ENCODE measurements at places on chromosomes 7 and 10.

DNA sequence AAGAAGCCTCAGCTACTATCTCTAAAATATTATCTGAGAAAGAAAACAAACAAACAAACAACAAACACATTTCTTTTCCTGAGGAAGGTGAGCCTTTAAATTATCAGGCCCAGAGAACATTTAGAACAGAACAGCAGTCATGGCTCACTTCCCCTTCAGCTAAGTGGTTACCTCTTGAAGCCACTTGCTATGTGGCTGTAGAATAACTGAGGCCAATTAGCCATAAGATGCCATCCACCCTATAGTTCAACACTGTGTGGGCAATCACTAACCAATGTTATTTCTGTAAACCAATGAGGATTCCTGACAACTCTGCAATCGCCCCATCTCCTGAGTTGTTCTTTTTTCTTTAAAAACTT, 3.7 kb upstream of the UPP1 start:
- DNase-seq, result no peak

GRCh38 chr7:5426226-5426475, 2.5 kb upstream of the TNRC18 start:
- DNase-seq, result no peak

- DNase-seq, result no peak
Measured at GRCh38 chr7:118311121-118311836, 86.8 kb downstream of the ANKRD7 start.

DNA sequence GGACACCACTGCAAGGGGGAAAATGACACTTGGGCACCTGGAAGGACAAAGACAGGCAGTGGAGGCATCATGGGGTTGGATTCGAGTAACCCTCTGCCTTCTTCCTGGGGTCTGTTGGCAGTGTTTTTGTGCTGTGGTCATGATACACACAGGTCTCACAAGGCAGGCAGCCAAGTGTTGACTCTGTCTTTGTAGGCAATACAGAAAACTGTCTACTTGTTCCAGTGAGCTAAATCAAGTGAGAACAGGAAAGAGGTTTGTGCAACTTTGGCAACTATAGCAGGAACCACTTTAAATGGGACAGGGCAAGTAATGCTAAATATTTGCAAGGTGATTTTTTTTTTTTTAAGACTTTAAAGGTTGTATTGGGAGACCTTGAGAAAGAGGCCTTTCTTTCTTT, 578.6 kb upstream of the GALNT17 start:
- no peak for DNase-seq

DNA sequence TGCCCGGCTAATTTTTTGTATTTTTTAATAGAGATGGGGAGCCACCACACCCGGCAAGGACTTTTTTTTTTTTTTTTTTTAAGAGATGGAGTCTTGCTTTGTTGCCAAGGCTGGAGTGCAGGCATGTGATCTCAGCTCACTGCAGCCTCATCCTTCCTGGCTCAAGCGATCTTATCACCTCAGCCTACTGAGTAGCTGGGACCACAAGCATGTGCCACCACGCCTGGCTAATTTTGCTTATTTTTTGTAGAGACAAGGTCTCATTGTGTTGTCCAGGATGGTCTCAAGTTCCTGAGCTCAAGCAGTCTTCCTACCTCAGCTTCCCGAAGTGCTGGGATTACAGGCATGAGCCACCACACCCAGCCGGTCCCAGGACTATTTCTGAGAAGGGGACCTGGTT, 9.3 kb upstream of the MCU start:
- DNase-seq, result no peak

DNA sequence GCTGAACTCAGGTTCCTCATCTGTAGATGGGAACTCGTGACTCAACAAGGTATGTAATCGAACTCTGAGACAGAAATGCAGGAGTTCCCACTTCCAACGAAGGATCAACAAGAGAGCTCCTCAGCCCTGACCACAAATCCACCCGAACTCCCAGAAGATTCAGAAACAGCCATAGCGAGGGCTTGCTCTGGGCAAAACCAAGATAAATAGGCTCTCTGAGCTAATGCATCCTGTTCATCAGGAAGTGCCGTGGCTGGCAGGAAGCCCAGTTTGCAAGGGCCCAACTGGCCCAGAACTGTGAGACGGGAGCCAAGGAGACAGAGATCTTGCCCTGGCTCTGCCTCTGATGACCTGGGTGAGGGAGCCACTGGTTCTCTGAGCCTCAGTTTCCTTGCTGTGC, 141.7 kb upstream of the PFKP start:
- DNase-seq, result no peak

DNA sequence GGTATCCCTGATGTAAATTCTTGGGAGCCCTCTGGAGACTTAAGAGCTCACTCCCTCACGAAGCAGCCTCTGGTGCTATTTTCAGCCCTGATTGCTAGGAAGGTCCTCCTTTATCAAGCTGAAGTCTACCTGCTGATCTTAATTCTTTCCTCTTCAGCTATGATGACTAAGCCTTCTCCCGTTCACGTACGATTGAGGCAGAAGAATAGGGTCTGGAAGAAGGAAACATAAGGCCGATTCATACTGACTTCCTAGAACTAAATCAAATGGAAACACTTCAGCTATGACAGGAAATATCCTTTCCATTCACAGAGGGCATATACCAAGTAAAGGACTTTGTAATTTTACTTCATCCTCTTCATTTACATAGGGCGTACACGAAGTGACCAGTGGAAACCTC, 107.0 kb downstream of the CPXM2 start:
- no peak for DNase-seq

DNA sequence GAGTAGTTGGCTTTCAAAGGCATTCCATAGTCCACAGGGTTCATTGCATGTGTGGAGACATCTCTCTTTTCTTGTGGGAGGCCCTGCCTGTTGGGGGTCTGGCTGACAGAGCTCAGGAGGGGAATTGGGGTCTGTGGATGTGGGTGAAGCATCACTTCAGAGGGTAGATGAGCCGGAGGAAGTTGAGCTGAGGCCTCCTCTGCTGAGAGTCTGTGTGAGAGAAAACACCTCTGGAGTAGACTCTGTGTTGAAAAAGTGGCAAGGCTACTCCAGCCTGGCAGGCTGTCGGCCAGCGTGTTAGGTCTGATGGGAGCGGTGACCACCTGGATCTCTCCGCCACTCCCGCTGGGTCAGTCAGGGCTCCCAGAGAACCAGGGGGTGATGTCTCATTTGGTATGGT, 358.0 kb upstream of the MGMT start:
- no peak for DNase-seq

DNA sequence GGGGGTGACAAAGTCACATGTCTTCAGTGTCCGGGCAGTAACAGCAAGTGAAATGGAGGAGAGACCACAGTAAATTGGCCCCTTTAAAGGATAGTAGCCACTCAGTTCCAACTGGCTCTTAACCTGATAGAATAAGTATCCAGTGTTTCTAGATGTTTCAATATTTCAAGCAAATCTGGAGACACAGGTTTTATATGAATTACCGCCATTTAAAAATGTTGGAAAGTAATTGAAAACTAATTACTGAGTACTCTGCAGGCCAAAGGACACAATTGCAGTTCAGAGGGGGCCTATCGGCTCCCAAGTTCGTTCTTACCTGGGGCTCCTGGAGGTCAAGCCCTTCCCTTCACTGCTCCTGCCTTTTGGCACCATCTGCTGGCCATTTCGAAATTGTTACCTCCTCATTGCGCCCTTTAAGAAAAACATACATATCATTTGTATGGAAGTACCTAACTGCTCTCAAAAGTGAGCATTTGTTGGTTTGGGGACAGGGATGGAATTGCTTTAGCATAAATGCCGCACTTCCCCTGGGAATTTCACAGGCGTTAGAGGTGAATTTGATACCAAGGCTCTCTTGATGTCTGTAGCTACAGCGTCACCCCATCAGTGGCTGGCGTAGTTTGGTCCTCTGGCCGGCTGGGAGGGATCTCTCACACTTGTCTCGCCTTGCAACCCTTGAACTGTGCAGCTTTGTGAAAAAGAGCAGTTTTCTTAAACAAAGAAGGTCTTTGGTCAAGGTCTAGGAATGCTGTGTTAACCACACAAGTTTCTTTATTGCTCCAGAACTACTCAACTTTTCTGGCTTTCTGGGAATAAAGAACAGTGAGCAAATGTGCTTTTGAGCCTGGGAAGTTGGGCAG, 220.0 kb downstream of the ARHGAP21 start:
- DNase-seq, result no peak

- DNase-seq, result no peak
Measured at GRCh38 chr10:88386204-88386788, 196.8 kb downstream of the RNLS start.

DNA sequence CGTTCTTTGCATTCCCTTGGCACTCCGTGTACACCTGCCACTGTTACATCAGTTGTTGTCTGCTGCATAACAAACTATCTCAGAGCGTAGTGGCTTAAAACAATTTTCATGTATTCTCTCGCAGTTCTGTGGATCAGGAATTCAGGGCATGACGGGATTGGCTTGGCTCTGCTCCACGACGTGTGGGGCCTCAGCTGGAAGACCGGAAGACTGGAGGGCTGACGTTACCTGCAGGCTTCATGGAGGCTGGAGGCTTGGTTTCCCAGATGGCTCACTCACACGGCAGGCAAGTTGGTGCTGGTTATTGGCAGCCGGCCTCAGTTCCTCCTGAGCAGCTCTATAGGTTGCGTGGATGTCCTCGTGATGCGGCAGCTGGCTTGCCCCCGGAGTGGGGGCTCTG, 25.5 kb downstream of the NYAP1 start:
- DNase-seq, result no peak
